ENCODE measurements at places on chromosomes 16 and 17.

GRCh38 chr17:4345581-4346252 lies 20.8 kb downstream of the UBE2G1 start:
- DNase-seq: no peak

DNA sequence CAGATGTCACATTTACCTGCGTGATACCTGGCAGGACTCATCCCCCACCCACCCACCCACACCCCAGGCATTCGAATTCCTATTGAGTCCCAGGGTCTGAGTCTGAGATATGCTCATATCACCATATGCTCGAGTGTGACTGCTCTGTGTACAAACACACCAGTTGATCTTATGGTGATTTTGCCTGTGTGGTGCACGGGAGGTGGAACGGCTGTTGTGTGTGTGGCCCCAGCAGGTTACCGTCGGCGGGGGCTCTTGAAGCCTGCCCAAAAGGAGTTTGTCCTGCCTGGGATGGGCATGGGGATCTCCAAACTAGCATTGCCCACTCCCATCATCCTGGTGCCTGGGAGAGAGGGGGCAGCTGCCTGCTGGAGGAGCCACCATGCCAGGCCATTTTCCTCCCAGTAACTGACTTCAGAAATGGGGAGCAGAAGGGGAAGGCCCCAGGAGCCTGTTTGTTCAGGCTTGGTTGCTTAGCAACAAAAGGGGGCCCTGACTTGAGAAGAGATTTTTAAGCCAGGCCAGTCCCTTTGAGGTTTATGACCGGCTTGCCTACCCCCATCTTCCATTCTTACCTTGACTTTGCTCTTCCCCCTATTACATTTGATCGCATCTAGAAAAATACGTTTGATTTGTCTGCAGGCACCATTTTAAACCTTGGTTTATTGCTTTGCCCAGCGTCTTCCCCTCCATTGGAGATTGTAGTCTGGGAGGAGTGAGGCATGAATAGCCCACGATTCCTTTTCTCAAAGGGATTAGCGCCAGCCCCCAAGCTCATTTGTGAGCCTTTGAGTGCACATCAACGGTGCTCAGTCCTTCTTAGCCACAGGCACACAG lies 217.7 kb downstream of the CCDC182 start:
- DNase-seq: no peak

- DNase-seq: no peak
Measured at GRCh38 chr17:76048711-76049110, 21.6 kb upstream of the EVPL start.

GRCh38 chr16:59899940-59900339 lies 1165.8 kb upstream of the GOT2 start:
- peak; percentile 10 for DNase-seq

- DNase-seq: no peak
Measured at GRCh38 chr16:81511371-81511770, 66.8 kb downstream of the CMIP start.

- no peak for DNase-seq
Measured at GRCh38 chr17:73826181-73826871, 182.1 kb upstream of the SDK2 start.

- no peak for DNase-seq
Measured at GRCh38 chr17:67289181-67289876, 44.3 kb upstream of the HELZ start.

DNA sequence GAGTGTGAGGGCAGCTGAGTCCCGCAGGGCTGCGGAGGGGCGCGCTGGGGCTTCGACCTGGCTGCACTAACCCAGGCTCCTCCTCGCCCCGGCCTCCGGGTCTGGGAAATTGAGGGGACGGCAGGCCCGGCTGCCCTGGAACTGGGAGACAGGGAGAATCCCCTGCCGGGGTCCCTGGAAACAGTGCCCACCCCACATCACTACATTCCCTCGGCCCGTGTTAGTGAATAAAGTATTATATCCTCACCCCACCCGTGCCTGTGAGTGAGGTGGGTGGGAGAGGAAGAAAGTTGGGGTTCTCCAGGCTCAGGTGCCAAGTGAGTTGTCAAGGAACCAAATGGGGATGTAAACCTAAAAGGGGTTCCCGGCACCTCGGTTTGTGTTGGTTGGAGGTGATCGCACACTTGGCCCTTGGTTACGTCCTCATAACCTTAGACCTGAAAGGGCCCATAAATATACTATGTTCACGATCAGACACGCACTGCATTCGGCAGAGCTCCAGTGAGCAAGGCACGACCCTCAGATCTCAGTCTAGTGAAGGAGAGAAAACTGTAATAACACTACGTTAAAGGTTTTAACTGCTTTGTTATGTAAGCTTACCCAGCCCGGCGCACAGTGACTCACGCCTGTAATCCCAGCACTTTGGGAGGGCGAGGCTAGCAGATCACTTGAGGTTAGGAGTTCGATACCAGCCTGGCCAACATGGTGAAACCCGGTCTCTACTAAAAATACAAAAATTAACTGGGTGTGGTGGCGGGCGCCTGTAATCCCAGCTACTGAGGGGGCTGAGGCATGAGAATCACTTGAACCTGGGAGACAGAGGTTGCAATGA lies 11.2 kb downstream of the ZNF771 start:
- no peak for DNase-seq

- no peak for DNase-seq
Measured at GRCh38 chr16:62224646-62225209, 188.5 kb upstream of the CDH8 start.

DNA sequence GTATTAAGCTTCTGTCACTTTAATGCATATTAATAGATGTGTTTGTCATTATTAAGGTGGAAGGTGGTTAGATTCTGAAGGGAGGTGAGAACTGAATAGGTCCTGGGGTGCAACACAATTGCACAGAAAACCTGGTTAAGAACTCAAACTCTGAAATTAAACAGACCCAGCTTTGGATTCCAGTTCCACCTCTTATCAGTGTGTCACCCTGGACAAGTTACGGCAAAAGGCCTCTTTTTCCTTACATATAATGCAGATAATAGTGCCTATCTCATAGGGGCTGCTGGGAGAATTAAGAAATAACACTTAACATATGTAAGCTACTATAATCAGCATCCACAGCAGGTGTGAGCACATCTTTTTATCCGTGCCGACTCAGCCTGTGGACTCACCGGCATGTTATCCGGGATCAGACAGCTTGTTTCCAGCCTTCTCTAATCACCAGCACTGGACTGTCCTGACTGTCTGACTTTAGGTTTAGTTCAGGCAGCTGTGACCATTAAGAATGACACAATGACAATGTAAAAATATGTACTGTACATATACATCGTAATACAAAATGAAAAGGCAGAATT lies 31.4 kb downstream of the TEX2 start:
- DNase-seq: no peak

DNA sequence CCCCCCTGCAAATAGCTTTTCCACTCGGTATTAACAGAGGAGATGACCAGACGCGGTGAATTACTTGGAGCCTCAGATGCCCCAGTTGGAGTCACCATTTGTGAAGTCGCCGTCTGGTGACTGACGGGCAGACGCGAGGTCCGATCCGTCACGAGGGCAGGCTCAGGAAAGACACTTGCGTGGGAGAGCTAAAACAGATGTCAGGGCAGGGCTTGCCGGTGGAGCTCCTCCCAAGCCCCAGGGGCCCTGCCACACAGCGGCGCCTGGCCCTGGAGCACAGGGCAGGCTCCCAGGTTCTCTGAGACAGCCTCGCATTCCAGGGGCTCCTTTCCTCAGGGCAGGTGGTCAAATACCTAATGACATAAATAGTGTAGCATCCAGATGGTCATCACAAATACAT lies 348.3 kb downstream of the C16orf95 start:
- DNase-seq: no peak

DNA sequence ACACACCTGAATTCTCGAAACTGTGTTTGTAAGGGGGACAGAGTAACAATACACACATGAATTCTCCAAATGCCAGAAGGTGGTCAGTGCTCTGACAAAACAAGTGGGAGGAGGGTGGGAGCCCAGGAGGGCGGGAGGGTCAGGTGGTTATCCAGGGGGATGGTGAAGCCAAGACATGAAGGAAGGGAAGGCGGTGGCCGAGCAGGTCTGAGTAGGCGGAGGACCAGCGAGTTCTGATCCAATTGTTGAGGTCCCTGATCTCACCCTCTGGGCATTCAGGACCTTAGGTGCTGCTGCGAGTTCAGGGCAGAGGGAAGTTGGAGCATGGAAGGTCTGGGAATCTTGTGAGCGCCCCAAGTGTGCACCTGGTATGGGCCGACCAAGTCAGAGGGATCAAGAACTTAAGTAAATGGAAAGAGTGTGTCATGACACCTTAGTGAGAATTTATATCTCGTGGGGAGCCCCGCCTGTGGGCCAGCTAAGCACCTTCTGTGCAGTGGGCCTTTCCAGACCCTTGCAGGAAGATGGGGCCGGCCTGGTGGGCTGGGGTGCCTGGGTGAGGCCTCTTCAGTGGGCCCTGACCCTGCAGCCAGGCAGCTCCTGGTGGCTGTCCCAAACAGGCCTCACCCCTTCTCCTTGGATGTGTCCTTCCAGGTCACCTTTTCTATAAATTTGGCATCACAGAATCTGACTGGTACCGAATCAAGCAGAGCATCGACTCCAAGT lies 86.1 kb downstream of the NPIPB11 start:
- DNase-seq: no peak

GRCh38 chr17:82767041-82767754 lies 15.3 kb downstream of the TBCD start:
- peak; percentile 80 for DNase-seq

Data from iPS-NIHi11 (cell line).